NCI-H146 (cell line): ENCODE measurements at places on chromosomes 3 and 15.

DNA sequence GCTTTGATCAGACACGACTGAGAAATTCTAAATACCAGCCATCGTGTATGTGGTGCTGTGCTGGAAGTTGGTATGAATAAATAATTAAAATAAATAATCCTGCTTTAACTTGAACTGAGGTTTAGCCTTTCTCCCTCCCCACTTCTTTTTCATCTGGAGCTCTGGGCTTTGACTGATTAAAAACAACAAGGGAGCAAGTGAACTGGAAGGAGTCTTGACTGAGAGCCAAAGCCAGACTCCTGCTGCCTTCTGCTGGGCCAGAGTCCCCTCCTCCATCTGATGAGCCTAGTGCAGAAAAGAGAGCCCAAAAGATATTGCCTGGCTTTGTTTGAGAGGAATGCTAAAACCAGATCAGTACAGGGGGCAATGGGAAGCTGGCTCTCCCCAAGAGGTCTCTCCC, 96.0 kb downstream of the CCNL1 start:
- no peak for DNase-seq

DNA sequence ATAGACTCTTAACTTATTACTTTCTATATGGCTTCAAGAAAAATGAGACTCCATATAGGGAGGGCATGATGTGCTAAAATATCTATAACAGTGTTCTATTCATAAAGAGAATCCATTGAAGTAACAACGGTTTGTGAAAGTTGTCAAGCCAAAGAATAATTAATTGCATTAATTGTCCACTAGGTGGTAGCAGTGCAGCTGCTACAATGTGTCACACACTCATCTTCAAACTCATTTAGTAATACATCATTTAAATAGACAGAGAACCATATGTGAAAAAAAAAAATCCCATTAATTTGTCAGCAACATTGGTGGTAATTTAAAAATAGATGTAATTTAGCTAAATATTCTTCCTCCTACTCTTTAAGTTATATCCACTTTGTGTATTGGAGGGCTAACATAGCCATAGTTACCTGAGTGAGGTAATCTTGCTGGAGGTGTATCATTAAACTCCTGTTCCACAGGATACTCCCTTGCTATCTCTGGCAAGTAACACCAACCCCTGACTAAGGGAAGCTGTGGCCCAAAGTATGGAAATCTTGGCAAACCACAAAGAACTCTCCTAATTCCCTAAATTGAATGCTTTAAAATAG, 3.7 kb upstream of the CPA3 start:
- peak; percentile 56 for DNase-seq

GRCh38 chr3:132435224-132435910, 18.1 kb downstream of the DNAJC13 start:
- DNase-seq: no peak

- no peak for DNase-seq
These were observed 133.7 kb upstream of the UBE2E1 start for GRCh38 chr3:23671851-23672589.

GRCh38 chr3:157605356-157605755, 102.1 kb upstream of the VEPH1 start:
- DNase-seq: no peak
